Neural crest cell (in vitro differentiated cells): ENCODE measurements at places on chromosomes 13 and 19. TPM values are rescaled to one million over a fixed set of nuclear protein-coding genes. Genes with fewer than 3 reads are reported as not detected.

DNA sequence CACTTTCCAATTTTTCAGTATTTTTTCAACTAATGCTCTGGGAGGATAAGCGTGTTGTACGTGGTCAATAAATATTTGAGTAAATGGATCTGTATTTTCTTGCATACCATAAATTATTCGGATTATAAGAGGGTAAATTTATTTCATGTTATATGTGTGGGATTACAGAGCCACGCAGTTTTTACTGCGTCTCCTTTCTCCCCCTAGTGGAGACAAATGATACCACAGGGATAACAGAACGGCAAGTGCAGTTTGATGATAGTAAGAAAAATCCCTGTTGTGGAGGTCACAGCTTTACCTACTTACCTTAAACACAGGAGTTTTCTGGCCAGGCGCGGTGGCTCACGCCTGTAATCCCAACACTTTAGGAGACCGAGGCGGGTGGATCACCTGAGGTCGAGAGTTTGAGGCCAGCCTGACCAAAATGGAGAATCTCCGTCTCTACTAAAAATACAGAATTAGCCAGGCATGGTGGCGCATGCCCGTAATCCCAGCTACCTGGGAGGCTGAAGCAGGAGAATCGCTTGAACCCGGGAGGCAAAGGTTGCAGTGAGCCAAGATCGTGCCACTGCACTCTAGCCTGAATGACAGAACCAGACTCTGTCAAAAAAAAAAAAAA lies 16.8 kb downstream of the MBD3L2B start:
- DNase-seq, result peak; percentile 10
- H3K27me3 ChIP-seq, result peaks cover 27% of the 10 kb centered on the region
- H3K36me3 ChIP-seq, result no peaks in the 10 kb centered on the region
- H3K4me1 ChIP-seq, result no peaks in the 10 kb centered on the region
- no peak overlapping the region for H3K27ac ChIP-seq

- H3K4me1 ChIP-seq, result peaks cover 34% of the 10 kb centered on the region
- H3K27ac ChIP-seq, result no peak overlapping the region
- H3K36me3 ChIP-seq, result peaks cover 15% of the 10 kb centered on the region
- H3K4me3 ChIP-seq, result peak overlapping the region; percentile 97
Measured at GRCh38 chr19:45790942-45791341, 1.7 kb downstream of the DMWD start.

PSG2 gene
- total RNA-seq, result not detected in 2 replicates

DNA sequence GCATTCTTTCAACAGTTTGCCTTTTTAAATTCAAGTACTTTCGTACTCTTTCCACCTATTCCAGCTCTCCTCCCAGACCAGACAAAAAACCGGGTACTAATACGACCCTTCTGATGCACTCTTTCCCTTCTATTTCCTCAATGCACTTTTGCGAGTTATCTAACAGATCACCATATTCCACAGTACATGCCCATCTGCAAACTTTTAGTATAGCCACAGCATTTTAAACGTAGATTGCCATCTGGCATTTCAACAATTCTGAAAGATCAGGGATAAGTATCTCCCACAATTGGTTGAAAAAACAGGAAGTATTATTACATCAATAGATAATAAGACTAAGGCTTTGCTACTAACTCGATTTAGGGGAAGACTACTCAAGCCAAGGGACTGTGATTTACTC lies 31.5 kb downstream of the RBM26 start:
- no peak overlapping the region for H3K27ac ChIP-seq
- H3K4me1 ChIP-seq, result no peaks in the 10 kb centered on the region
- H3K36me3 ChIP-seq, result peaks cover 13% of the 10 kb centered on the region
- H3K27me3 ChIP-seq, result no peaks in the 10 kb centered on the region

DNA sequence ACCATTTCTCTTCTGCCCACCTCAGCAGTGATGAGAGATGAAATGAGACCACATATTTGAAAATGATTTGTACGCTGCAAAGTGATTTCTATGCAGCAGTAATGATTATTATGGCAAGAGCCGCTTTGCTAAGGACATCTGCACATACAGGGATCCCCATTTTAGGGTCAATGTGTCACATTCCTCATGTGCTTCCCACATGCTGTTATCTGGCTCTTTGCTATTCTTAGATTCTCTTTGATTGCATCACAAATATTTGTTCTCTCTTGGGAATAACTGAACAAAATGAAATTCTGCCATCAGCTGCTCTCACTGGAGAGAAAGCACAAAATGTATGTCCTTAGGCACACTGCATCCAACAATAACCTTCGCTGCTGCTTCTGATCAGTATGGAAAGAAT lies 209.5 kb upstream of the IPO5 start:
- DNase-seq, result no peak
- H3K36me3 ChIP-seq, result no peaks in the 10 kb centered on the region
- H3K27me3 ChIP-seq, result no peaks in the 10 kb centered on the region
- no peak overlapping the region for H3K27ac ChIP-seq
- no peak overlapping the region for H3K4me3 ChIP-seq
